ENCODE measurements at places on chromosomes 12 and 14.
A peak's percentile ranks its signal among the peaks of the same experiment; 100 is the strongest.

DNA sequence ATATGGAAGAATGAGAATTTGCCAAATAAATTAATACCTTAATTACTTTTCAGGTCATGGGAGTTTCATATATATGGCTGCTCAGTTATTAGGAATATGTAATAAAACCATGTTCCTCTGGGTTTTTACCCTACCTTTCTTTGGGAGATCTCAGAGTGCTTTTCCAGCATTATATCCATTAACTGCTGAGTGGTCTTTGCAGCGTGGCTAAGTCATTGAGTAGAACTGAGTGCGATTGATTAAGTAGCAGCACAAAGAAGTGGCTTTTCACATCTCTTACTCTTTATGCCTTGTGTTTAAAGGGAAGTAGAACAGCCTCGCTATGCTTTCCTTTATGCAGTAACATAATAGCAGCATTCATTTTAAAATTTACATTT lies 340.1 kb downstream of the SNAPC1 start:
- no peak for DNase-seq

DNA sequence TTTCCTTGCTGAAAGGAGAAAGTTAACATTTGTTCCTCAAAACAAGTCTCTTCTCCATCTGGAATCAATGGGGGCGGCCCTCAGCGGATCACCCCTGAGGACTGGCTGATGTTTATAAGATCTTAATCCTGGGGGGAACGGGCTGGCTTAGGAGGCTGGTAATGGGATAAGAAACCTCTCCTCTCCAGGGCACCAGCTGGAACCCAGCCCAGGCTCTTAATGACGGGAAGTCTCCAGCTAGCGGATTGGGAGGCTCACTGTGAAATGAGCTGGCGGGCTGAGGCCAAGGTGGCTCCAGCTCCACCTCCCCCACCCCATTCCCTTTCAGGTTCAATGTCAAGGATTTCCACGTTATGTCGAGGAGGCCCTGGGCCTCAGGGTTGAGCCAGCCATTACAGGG lies 1133.0 kb downstream of the VRK1 start:
- DNase-seq: no peak

DNA sequence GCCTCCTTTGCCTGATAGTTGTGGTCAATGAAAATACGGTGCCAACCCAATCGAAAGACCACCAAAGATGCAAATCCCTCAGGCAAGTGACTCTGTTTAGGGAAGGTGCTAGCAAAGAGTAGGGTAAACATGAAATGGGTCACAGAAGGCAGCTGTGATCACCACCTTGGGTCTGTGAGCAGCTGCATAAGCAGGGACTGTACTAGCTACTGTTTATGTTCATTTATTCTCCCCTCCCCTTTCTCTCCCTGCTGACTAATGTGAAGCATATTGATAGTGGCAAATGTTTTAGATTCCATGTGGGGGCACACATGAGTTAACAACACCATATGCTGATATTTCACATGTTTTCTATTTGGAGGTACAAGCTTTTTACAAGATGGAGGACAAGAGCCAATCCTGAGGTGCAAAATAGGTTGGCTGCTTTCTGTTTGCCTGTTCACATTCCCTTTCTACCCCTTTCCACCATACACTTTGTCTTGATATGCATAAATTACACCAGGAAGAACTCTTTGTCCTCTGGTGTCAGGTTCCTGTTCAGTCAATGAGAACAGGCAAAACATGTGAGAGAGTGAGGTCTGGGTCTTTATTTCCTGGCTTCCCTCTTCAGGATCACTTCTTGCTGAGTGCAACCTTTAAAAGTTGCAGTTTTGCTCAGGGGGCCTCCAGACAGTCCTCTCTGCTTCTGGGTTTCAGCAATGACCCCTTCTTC lies 71.1 kb downstream of the AVPR1A start:
- DNase-seq: no peak

DNA sequence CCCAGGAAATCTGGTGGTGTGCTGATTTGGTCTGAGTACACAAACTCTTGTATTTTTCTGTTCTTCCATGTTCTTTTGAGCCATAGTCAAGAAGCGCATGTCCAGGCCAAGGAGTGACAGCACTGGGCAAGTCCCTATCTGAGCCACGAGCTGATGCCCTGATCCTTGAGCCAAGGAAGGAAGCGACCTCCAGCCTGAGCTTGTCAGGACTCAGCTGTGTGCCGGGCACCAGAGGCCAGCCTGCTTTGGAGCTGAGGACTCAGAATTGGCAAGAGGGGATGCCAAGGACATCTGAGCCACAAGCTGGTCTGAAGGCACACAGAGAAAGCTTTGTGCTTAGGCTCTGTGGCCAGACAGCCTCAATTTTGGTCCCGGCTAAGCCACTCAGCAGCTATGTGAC lies 52.6 kb downstream of the GALNT16 start:
- DNase-seq: no peak

GRCh38 chr14:65206448-65207096 lies 104.3 kb upstream of the MAX start:
- no peak for DNase-seq

DNA sequence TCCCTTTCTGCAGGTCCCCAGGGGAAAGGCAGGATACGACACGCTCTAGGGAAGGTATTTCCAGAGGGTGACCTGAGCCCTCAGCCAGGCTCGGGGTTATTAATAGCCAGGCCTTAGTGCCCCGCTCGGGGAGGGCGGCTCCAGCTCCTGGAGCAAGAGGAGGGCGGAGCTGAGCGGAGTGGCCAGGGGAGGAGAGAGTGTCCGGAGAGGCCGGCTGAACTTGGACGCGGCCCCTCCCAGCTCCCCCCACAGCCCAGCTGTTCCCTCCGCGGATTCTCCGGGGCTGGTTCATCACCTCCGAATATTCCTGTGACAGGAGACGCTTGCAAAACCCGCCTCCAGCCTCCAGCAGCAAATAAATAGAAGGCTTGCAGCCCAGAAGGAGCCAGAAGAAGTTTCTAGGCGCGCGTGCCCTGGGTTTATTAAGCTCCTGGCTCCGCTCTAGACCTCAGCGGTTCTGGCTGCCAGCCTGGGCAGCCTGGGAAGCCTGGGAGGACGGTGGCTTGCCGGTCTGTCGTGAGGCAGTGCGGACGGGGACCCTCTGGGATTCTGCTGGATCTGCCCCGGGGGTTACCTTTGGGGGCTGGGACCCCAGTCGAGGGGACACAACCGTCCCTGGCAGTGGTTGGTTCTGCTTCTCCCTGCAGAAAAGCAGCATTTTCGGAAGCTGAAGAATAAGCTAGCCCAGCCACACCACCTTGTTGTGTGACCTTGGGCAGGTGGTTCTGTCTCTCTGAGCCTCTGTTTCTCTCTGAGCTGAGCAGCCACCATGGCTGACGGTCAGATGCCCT lies at the start of gene HSPB8:
Gene HSPB8 (plus strand): TSS at position 388 of the 791 bp plus-strand sequence. CDS start 382 bp downstream, at position 770.
- DNase-seq: peak; percentile 76

DNA sequence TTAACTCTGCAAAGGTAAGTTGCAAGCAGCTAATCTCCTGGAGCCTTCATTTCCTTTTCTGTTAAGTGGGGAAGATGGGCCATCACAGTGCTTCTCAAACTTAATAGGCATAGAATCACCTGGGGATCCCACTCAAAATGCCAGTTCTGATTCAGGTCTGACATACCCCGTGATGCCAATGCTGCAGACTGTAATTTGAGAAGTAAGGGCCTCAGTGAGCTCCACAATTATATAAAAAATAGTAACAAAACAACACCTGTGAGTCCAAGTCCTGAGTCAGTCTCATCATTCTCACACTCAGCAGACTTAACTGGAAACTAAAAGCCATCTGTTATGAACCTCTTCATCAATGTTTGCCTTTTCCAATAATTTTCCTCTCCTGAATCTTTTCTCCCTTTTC lies 10.8 kb upstream of the PSMA6 start:
- no peak for DNase-seq

- DNase-seq: no peak
These were observed 181.1 kb downstream of the ALX1 start for GRCh38 chr12:85461127-85461526.

DNA sequence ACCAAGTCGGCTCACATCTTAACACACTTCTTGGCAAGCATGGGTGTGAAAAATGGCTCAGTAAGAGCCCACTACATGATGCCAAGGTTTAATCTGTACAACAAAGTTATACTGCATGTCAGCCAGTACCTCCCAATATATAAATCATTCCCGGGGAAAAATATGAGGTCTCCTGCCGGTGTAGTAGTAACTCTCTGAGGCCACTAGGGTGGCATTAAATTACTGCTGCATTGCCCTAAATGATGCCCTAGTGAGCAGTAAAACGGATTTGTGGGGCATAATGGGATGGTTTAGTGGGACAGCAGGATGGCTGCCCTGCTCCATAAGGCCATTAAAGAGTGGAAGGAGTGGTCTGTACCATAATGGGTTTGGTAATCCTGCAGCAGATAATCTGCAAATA lies 267.7 kb downstream of the MED13L start:
- no peak for DNase-seq

Data from PC-9 (cell line).